ENCODE measurements at places on chromosomes 11 and 22. TPM values are rescaled to one million over a fixed set of nuclear protein-coding genes. Genes with fewer than 3 reads are reported as not detected.
A peak's percentile ranks its signal among the peaks of the same experiment; 100 is the strongest.

The NOL12 gene
- total RNA-seq = 26.7 TPM

The TRIM6 gene
- total RNA-seq = 2.6 TPM

GRCh38 chr11:65782816-65783228, 2.0 kb upstream of the AP5B1 start:
- peaks cover 14% of the 10 kb centered on the region for H3K4me1 ChIP-seq
- no peak for DNase-seq
- H3K36me3 ChIP-seq = no peaks in the 10 kb centered on the region
- peaks cover 14% of the 10 kb centered on the region for H3K27me3 ChIP-seq
- no peak overlapping the region for H3K4me3 ChIP-seq

GRCh38 chr22:46773076-46773475, 10.6 kb downstream of the TBC1D22A start:
- H3K36me3 ChIP-seq = peaks cover 2% of the 10 kb centered on the region
- H3K4me3 ChIP-seq = no peak overlapping the region
- no peak for DNase-seq
- H3K27ac ChIP-seq = peak overlapping the region; percentile 90
- peaks cover 73% of the 10 kb centered on the region for H3K4me1 ChIP-seq
- H3K27me3 ChIP-seq = no peaks in the 10 kb centered on the region
